ENCODE measurements at places on chromosomes 12 and 14.

DNA sequence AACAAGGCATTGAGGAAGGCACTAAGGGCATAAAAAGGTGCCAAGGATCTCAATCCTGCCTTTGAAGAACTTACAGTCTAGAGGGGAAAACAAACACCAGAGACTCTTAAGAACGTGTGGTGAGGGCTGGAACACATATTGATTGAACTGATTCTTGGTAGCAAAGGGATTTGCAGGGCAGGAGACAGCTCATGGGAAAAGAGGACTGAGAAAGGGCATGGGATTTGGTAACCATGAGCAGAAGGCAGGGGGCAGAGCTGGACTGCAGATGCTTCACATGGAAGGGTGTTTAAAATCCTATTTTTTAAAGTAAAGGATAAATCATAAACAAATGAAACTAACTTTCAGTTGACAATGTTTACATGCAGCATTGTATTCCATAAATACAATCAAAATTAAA lies 203.1 kb downstream of the ITPR2 start:
- no peak for DNase-seq

GRCh38 chr14:92425101-92425500 lies 88.5 kb upstream of the RIN3 start:
- no peak for DNase-seq

DNA sequence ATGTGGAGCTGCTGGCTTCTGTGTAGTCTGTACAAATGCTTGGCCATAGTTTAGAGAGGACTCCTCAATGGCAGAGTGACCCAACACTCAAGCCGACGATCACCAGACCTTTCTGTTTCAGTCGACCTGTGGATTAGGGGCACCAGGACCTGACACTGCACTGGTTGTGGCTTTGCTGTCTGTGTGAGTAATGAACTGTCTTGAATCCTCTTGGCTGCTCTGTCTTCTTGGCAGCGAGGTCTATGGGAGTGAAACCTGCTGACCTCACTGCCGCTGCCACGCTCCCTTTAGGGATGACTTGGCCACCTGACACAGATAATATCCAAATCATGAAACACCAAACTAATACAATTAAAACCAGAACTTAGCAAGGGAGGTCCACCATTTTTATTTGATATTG lies 83.5 kb upstream of the C14orf180 start:
- no peak for DNase-seq

- DNase-seq: no peak
These were observed 613.5 kb upstream of the TBX3 start for GRCh38 chr12:115297445-115297844.

GRCh38 chr12:128661226-128661569 lies 162.6 kb downstream of the SLC15A4 start:
- no peak for DNase-seq

- DNase-seq: no peak
These were observed 24.8 kb upstream of the ETNK1 start for GRCh38 chr12:22600181-22600580.

- DNase-seq: no peak
These were observed 1.9 kb downstream of the GALNT16 start for GRCh38 chr14:69261761-69262331.

DNA sequence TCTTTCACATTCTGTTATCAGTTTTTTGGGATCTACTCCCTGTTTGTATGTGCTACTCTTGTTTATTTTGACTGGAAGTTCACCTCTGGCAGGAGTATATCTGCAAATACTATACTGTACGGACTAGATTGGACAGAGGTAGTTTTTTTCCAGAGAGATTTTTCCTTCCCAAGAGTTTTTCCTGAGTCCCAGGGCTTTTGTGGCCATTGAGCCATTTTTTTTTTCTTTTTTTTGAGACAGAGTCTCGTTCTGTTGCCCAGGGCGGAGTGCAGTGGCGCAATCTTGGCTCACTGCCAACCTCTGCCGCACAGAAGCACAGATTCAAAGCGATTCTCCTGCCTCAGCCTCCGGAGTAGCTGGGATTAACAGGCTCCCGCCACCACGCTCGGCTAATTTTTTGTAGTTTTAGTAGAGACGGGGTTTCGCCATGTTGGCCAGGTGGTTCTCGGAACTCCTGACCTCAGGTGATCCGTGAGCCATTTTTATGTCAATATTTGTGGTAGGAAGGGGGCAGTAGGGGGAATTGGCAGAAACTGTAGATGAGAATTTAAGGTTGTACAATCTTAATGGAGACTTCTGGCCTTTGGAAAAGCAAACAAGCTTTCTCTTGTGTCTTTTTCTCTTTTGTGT lies 19.4 kb downstream of the KTN1 start:
- no peak for DNase-seq

DNA sequence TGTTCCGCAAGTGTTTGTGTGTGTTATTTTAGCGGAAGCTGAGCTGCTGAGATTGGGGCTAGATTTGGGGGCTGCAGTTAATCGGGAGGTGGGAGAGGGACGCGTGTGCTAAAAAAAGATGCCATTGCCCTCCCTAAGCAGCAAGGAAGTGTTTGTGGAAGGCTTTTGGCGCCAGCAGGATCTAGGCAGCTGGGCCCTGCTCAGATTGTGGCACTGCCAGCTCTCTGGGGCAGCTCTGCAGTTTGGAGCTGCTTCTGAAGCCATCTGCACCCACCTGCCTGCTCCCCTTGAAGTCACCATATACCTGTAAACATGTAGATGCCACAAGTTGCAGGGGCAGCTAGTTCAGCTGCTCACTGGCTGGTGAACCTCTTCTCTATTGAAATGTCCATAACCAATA lies 28.8 kb downstream of the TPCN1 start:
- DNase-seq: no peak

DNA sequence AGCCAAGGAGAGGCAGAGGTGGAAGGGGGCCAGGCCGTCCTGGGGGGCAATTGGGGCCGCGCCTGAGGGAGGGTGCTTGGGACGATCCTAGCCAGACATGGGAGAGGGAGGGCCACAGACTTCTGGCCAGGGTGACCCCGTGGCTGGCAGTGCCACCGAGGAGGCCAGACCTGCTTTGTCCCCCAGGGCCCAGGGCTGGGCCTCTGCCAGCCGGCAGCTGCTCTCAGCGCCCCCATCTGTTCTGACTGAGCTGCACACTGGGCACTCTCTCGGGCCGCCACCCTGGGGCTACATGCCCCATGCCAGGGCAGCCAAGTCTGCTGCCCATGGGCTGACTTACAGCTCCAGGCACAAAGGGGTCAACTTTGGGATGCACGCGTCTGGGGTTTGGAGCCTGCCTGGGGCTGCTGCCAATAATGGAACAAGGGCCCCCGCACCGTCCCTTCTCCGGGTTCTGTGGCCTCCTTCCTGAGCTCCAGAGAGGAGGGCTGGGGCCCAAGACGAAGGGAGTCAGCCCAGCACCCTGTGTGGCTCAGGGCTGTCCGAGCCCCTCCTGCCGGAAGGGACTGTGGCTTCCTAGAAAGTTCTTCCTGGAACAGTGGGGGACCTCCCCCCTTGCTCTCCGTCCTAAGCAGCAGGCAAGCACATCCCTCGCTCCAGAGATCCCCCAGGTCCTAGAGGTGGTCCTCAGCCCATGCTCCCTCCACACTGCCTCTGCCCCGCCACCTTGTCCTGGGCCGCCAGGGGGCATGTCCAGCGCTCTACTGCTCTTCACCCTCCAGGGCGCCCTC lies 1.1 kb downstream of the ADSS1 start:
- no peak for DNase-seq

DNA sequence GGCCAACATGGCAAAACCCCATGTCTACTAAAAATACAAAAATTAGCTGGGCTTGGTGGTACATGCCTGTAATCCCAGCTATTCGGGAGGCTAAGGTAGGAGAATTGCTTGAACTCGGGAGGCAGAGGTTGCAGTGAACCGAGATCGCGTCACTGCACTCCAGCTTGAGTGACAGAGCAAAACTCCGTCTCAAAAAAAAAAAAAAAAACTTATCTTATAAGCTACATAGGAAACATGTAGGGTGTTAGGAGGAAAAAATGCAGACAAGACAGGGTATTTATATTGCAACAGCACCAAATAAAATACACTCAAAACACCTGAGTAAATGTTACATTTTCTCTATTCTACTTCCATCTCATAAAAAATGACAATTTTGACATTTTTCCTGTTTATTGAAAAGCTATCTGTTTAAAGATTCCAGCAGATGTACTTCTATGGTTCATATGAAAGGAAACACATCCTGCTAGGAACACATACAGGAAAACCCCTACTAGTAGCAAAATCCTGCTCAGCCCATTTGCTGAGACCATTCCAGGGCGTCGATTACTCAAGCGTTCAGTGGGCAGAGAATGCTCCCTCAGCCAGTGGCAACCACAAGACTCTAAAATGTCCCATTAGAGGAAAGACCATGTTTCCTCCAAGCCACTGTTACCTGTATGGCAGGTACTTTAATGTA lies 19.7 kb downstream of the CORO1C start:
- no peak for DNase-seq

DNA sequence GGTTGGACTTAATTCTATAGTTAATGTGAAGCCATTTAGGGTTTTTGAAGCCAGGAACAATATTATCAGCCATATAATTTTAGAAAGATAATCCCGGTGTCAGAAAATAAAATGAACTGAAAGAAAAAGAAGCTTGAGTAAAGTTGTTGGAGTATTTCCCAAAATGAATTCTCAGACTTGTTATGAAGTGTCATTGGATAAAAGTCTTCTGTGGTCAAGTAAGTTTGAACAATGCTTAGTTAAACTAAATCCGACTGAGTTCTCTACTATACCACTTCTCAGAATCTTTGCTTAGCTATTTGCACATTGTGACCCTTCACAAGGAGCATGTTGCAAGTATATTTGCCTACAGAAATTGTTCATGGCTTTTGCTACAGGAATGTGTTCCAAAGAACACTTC lies 17.5 kb upstream of the FLRT2 start:
- no peak for DNase-seq

DNA sequence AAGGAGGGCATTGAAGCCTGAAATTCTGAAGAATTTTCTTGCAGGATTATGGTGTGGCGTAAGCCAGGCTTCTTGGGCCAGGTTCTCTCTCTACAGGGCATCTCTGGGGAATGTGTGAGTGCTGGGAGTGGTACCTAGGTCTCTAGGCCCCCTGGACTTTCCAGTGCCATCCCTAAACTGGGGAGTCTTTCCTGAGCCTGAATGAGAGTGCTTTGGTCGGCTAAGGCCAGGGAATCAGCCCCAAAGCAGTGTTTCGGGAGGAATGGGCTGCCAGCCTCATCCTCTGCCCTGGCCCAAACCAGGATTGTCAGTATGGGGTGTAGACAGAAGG lies 93.9 kb downstream of the CALM1 start:
- no peak for DNase-seq

GRCh38 chr12:77685901-77686300 lies 144.8 kb upstream of the NAV3 start:
- DNase-seq: no peak

GRCh38 chr14:74907744-74908143 lies 15.3 kb downstream of the RPS6KL1 start:
- DNase-seq: no peak

GRCh38 chr14:94769391-94770250 lies at the start of gene GSC:
Gene GSC, minus strand, starts transcription at chr14:94770113. Its CDS starts 98 bp downstream, at chr14:94770015.
- no peak for DNase-seq

DNA sequence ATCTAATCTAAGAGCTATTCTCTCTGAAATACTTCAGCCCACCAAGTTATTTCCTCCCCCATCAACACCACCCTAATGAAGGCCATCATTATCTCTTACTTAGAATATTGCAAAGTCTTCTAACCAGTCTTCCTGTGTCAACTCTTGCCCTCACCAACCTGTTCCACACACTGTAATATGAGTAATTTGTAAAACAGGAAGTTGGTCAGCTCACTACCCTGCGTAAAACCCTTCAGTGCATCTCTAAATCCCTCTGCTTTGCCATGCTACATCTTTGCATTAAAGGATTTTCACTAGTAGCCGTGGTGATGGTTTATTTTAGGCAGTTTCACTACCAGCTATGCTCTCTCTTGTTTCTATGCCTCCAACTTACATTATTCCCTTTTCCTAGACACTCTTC lies 70.0 kb downstream of the KIF21A start:
- no peak for DNase-seq

DNA sequence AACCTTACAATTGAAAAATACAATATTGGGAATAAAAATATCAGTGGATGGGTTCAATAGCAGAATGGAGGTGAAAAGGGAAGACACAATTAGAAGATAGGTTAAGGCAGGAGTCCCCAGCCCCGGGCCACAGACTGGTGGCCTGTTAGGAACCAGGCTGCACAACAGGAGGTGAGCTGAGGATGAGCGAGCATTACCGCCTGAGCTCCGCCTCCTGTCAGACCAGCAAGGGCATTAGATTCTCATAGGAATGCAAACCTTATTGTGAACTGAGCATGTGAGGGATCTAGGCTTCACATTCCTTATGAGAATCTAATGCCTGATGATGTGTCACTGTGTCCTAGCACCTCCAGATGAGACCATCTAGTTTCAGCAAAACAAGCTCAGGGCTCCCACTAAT lies 27.3 kb upstream of the ST8SIA1 start:
- DNase-seq: no peak

GRCh38 chr12:112906712-112907414 lies at the start of gene OAS1:
Gene OAS1, plus strand, starts transcription at chr12:112906962. Its CDS starts 78 bp downstream, at chr12:112907040.
- DNase-seq: peak; percentile 53

DNA sequence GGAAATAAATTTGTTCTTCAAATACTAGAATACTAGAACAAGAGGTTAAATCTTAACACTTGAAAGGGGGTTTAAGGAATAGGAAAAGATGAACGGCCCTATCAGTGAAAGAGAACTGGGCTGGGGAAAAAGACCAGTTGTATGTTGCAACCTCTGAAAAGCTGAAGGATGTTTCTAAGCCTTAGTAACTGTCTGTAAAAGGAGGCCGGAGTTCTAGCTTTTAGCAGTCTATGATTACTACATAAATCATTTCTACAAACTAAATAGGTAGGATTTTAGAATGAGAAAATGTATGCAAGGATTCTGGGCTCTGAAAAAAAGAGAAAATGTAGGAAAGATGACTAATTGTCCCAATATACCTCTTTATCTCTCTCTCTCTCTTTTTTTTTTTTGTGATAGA lies 4.9 kb downstream of the CERS5 start:
- no peak for DNase-seq

- DNase-seq: no peak
These were observed 2.4 kb upstream of the MIPOL1 start for GRCh38 chr14:37195327-37195726.

GRCh38 chr12:52795694-52796428 lies at the start of gene KRT3:
Gene KRT3, minus strand, starts transcription at chr12:52796117. Its CDS starts 75 bp downstream, at chr12:52796042.
- DNase-seq: no peak

DNA sequence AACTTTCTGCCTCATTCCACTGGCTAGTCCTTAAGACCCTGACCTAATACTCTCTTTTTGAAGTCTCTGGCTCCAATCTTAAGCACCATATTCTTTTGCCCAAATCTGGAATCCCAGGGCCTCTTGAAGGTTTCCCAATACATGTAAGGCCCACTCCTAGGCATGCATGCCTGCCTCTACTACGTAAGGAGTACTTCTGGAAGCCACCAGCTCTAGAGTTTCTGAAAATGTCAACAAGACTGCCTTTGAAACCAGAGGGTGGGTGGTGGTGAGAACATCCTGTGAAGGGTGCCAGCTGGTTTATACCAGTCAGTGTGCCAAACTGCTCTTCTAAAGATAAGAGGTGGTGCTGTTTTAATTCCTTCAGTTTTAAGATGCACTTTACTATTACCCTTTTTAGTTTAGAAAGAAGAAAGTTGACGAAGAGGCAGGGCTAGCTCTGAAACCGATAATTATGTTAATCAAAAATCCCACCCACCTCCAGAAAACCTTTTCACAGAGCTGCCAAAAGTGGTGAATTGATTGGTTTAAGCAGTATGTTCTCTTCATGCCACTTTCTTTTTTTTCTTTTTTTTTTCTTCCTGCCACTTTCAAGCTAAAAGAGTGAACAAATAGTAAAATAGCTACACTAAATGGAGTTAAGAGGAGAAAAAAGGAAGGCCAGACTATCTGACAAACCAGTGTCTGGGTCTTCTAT lies 8.7 kb upstream of the WDR89 start:
- DNase-seq: no peak

All from right renal cortex interstitium (tissue), 3 donors.